ENCODE measurements at places on chromosomes 13 and 19.
A peak's percentile ranks its signal among the peaks of the same experiment; 100 is the strongest.

DNA sequence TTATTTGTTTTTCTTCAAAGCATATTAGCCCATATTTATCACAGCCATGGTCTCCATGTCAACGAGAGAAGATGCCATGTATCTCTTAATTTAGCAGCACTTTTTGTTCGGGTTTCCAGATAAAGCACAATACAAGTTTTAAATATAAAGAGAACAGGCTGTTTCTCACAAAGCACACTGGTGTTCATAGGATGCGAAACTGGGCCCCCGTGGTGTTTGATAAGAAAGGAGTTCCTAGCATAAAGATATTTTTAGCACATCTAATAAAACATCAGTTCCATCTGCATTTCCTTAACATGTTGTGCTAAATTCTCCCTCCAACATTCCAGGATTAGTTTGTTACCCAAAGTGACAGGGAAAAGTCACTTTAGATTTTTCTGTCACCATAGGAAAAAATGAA, 72.4 kb upstream of the EDNRB start:
- no peak for DNase-seq

- no peak for DNase-seq
Observed at GRCh38 chr13:91668866-91669495, 270.6 kb downstream of the GPC5 start.

DNA sequence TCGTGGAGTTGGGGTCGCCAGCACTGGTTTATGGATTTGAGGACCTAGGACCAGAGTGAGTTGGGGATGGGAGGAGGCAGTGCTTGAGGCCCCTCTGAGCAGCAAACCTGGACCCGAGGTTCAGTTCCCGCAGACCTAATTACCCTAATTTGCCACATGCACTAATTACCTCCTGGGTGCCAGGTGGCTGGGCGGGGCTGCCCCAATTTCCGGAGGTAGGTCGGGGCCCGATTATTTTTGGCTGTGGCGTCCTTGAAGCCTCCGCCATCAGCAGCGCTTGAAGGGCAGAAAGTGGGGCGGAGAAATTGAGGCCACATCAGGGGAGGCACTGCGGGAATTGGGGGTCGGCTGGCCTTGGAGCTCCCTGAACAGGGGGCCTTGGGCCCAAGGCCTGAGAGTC, 5.9 kb upstream of the HOMER3 start:
- no peak for DNase-seq

DNA sequence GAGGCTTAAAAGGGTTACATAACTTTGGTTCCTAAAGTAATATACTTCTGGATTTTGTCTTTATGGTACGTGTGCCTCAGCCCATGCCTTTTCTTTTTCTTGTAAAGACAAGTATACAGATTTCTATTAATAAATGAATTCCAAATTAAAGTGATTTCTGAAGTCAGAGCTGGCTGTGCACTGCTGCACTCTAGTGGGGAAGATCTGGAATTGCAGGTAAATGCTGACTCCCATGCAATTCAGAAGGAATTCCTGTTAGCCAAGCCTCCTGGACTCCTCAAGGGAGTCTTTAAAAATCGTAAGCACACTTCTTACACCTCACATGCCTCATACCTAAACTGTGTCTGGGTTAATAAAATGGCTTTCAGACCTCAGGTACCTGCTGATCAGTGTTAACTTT, 118.4 kb upstream of the SLC7A1 start:
- DNase-seq, result no peak

DNA sequence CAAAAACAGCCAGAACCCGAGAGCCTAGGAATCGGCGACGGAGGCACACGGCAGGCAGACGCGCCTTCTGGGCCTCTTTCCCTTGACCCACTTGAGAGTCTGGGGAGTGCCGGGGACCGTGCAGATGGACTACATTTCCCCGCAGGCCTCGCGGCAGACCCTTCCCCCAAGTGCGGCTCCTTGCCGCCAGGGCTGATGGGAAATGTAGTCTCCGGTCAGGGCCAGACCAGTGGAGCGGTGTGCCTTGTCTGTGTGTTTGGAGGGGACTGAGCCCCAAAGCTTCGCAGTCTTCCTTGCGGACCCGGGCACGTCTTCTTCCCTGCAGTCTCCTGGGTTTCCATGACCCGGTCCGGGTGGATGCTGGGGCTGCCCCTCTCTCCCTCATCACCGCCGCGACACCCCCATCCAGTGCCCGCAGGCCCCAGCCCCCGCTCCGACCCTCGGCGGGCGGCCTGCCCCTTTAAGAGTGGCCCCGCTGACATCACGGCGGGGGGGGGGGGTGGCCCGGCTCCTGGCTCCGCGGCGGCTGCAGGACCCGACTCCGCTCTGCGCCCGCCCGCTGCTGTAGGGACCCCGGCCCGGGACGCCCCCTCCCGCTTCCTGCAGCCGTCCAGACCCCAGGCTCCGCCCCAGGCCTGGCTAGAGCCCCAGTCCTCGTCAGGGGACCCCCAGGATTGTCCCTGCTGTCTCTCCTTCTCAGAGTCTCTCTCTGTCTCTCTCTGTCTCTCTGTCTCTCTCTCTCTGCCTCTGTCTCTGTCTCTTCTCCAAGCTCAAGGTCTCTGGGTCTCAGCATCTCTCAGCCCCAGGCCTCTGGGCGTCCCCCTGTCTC, 758 bp upstream of the CACNG7 start:
- DNase-seq, result peak; percentile 73

DNA sequence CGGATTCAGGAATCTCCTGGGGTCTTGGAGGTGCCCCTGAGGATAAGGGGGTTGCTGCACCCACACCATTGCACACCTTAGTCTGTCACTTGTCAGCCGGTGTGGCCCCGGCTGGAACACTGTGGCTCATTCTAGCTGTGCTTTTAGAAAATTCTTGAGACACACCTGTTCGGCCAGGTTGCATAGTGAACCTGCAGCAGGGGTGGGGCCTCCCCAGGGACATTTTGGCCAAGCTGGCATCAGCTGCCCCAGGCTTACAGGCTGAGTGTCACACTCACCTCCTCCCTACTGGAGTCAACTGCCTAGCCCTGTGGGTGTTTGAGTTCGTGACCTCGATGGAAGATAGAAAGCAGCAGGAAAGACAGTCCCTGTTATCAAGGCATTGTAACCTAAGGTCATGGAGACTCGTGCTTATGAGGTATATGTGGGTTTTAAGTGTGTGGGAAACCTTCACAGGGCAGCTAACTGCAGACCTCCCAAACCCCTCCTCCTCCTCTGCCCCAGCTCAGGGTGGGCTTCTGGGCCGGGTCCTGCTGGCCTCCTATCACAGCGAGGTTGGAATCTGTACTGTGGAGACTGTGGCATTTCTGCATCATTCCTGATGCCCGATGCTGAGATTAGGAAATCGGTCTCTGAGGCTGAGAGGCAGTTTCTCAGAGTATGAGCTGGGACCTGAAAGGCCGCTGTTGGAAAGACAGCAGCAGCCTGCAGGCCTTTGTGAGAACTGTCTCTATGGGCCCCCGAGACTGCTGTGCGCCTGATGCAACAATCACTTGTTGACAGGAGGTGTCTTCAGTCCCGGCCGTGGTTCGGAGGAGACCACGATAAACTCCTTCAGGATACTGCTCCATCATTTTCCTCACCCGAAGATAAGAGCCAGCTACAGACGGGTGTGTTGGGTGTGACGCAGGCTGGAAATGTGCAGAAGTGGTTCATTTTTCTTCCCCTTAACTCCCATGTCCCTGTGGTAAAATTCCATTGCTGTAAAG, 72.2 kb downstream of the ATP11A start:
- DNase-seq, result no peak

DNA sequence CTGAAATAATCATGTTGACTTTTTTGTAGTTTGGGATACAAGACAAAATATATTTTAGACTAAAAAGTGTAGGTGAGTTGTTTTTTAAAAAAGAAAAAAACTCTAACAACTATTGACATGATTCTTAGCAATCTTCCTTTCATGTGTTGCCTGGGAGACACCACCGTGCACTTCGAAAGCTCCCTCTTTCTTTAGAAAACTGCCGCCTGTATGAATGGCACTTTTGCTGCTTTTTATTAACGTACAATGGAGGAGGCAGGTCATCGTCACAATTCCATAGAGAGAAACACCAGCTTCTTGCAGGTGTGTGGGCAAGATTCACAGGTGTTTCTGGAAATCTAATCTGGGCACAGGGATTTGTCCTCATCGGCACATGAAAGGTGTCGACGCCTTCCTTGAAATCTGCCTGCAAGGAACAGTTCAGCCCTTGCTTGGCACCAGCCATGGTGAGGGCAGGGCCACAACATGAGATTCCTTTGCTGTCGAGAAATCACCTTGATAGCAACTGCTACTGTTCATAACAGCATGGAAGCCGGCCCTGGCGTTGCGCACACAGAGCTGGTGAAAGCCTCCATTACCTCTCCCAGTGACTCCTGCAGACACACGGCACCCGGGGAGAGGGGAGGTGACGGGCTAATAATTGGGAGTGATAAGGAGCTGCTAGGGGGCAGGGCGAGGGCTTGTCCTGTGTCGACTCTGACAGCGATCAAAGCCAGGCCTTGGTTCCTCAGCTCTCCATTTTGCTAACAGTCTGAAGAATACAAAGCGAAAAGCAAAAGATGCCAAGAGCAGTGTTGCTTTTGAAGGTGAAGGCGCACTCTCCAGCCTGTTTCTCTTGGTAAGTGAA, 66.5 kb downstream of the EFNB2 start:
- no peak for DNase-seq

DNA sequence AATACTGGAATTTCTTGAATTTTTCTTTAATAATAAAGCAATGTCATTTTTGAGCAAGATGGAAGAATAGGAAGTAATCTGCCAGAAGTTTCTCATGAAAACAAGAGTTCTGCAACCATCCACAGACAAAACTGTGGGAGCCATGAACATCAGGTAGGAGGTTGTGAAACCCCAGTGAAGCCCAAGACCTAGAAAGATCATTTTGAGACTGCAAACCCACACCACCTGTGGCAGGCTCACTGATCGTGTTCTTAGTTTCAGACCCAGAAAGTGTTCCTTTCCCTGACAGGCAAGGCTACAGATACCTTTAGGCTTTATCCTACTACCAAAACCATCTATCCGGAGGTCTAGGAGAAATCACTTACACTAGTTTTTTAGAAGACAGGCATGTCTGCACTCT, 2189.8 kb upstream of the PCDH20 start:
- no peak for DNase-seq

- no peak for DNase-seq
Observed at GRCh38 chr13:99955107-99955746, 16.3 kb downstream of the ZIC5 start.

- DNase-seq, result no peak
Observed at GRCh38 chr13:82803341-82803740, 1078.9 kb downstream of the SLITRK1 start.

- DNase-seq, result peak; percentile 8
Observed at GRCh38 chr13:77846173-77846572, 72.5 kb downstream of the EDNRB start.

DNA sequence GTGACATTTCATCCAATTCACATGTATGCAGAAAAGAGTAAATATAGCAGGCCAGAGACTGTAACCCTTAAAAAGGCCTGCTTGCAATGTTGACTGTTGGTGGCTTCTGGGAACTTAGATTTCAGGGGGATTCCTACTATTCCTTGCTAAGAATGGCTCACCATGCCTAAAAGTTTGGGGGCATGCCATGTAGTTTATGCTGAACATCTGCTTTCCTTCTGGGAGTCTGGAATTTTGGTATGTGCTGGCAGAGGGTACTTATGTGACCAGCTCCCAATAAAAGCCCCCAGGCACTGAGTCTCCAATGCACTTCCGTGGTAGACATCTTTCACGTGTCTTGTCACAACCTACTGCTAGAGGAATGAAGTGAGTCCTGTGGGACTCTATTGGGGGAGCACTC, 88.4 kb upstream of the PCDH8 start:
- no peak for DNase-seq

GRCh38 chr13:94646904-94647303, 45.2 kb downstream of the GPR180 start:
- DNase-seq, result no peak

DNA sequence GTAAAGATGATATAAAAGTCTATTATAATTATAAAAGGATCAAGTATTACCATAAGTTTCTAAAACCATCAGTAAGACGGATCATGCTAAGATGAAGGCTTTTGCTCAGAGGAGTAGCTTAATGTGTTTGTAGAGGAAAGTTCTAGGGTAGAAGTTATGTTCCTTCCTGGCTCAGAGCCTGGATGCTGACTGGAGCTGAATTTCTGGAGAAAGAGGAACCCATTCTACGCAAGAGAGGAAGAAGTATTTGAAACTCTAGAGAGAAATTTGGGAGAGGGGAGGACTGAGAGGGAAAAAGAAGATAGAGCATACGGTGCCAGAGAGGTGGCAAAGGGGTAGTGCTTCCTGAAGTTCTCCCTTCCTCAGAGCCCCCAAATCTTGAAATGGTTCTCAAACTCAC, 51.4 kb upstream of the SGCG start:
- no peak for DNase-seq

DNA sequence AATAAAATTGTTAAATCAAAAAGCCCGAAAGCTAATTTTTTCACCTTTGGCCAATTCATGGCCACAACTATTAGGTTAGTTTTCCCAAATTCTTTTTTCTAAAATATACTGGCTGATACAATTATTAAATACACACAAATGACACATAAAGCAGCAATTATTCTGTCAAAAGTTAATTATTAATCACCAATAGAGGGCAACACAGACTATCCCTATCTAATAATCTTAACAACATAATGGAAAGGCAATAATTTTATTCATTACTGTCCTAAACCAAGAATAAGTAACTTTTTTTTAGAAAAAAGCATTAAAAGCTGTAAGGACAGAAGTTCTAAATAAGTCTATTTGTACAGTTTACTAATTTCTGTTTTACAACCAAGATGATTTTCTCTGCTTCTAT, 51.7 kb downstream of the KATNAL1 start:
- no peak for DNase-seq

GRCh38 chr19:36196249-36196648, 18.2 kb downstream of the ZNF565 start:
- DNase-seq, result no peak

GRCh38 chr19:8614455-8614854, 3.9 kb upstream of the ADAMTS10 start:
- DNase-seq, result no peak

DNA sequence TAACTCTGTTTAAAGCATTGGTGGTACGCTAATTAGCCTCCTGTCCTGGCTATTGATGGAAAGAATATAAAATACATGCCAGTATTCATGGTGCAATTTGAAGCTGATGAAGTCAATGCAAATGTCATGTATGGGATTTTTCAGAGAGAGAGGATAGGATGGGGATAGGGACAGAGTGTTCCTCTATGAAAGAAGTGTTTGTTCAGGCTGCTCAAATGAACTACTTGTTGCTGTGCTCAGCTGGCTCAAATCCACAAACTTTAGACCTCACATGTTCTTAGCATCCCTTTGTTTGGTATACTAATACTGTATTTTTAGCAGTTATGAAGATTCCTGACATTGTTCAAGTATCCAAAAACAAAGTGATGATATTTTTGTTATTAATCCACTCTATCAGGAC, 116.5 kb downstream of the SLITRK1 start:
- DNase-seq, result no peak

- DNase-seq, result no peak
Observed at GRCh38 chr19:51137792-51138425, 4.2 kb upstream of the SIGLEC7 start.

GRCh38 chr13:65653613-65654012, 1576.5 kb downstream of the PCDH9 start:
- no peak for DNase-seq

Data from GM13976 (cell line).